ENCODE measurements at places on chromosomes 7 and 10.

DNA sequence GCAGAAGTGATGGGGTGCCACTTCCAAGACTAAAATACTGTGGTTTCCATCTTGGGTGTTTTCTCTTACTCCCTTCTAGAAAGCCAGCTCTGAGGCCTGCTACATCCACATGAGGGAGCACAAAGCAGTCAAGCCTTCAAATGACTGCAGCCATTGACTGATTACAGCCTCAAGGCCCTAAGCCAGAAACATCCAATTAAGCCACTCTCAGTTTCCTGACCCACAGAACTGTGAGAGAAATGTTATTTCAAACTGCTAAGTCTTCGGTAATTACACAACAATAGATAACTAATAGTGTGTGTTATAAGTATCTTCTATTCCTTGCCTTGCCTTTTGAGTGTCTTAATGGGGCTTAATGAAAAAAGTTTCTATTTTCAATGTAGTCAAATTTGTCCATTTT lies 24.8 kb downstream of the BRAF start:
- no peak for DNase-seq

- DNase-seq = no peak
These were observed 1088.3 kb upstream of the SORCS1 start for GRCh38 chr10:108252771-108253170.

- DNase-seq = no peak
These were observed 2.7 kb downstream of the KCNIP2 start for GRCh38 chr10:101840741-101841453.

GRCh38 chr10:118108194-118109026 lies 61.7 kb upstream of the RAB11FIP2 start:
- no peak for DNase-seq

DNA sequence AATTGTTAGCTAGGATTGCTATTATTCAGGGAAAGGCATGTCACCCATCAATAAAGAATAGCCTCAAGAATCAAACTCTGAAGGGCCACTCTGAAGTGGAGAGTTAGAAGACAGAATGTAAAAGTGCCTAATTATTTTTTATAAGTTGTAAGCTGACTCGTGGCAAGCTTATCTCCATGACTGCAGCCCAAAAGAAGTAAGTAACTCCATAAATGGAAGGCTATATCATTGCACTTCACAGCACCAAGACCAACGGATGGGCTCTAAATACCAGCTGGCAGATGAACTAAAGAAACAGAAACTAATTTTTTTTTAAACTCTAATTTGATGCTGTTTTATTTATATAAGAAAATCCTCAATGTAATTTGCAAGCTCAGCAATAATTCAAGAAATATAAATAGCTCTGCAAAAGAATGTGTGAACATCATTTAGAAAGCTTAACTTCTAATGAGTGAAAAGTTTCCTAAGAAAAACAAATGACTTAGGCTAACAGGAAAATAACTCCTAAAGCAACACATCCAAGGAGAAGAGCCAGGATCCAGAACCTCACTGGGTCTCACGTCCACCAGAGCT lies 165.5 kb downstream of the SNX13 start:
- DNase-seq = no peak

GRCh38 chr7:80335511-80336231 lies 176.2 kb downstream of the GNAT3 start:
- DNase-seq = no peak

GRCh38 chr10:117936141-117936540 lies 110.6 kb downstream of the RAB11FIP2 start:
- DNase-seq = no peak

DNA sequence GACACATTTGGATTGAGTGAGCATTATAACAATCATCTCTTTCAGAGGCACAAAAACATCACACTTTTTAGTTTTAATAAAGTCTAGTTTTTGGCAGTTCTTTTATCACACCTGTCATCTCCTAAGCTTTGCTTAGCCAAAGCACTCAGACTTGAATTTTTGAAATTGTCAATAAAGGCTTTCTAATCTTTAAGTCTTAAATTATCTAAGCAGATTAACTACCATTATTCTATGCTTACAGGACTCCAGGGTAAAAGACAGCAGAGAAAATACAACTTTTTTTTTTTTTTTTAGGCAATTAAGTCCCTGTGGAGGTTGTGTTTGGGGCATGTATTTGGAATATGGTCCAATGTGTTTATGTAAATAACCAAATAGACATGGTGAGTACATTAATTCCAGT lies 17.6 kb upstream of the DLX6 start:
- no peak for DNase-seq

DNA sequence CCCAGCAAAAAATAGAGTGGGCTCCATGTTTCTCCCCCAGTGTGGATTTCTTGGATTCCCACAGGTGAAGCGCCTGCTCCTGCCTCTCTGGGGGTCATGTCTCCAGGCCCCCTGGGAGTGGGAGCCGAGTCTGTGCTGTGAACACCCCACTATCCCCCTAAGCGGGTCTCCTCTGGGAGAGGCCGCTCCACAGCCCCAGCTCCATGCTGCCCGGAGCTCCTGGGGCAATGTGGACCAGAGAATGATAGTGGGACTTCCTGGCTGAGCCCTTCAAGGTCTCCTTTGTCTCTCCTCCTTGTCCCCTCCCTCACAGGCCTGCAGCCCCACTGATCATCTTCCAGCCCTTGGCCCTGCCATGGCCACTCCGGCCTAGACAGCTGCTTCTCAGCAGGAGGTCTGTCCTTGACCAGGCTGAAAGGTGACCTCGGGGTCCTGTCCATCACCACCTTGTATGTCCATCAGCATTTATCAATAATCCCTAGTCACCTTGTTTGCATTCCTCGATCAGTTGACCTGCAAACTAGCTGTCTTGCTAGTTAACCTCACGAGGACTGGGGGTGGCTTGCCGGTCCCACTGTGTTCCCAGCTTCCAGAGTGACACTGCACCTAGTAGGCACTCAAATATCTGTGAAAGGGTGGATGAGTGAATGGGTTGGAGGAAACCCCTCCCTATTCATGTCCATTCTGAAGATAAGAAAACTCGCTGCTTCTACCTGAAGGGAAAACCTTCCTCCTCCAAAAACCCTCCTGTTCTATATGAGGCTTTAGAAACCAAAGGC lies 776 bp upstream of the CALML3 start:
- DNase-seq = no peak

DNA sequence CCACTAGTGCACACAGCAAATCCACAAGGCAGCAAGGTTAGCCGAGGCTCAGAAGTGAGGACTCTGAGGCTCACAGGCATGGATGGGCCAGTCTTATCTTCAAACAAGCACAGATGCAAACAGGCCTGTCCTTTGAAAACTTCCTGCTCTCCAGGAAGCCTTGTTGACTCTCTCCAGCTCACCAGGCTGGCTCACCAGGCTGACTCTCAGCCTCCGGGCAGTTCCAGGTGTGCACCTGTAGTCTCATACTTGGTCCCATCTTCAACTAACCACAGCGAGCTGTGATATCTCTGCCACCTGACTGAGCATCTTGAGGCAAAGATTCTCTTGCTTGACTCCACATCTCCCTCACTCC lies 173.9 kb upstream of the ZMIZ1 start:
- DNase-seq = no peak

- no peak for DNase-seq
These were observed 40.9 kb downstream of the FHIP2A start for GRCh38 chr10:114862456-114862855.

DNA sequence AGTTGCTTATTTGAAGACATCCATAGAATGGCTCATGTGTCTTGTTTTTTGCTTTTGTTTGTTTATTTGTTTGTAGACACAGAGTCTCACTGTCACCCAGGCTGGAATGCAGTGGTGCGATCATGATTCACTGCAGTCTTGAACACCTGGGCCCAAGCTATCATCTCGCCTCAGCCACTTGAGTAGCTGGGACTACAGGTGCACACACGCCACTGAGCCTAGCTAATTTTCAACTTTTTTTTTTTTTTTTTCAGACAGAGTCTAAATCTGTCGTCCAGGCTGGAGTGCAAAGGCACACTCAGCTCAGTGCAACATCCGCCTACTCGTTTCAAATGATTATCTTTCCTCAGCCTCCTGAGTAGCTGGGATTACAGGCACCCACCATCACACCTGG lies 83.3 kb upstream of the KLF6 start:
- DNase-seq = no peak

- no peak for DNase-seq
These were observed 10.7 kb downstream of the PSAP start for GRCh38 chr10:71840177-71840957.

DNA sequence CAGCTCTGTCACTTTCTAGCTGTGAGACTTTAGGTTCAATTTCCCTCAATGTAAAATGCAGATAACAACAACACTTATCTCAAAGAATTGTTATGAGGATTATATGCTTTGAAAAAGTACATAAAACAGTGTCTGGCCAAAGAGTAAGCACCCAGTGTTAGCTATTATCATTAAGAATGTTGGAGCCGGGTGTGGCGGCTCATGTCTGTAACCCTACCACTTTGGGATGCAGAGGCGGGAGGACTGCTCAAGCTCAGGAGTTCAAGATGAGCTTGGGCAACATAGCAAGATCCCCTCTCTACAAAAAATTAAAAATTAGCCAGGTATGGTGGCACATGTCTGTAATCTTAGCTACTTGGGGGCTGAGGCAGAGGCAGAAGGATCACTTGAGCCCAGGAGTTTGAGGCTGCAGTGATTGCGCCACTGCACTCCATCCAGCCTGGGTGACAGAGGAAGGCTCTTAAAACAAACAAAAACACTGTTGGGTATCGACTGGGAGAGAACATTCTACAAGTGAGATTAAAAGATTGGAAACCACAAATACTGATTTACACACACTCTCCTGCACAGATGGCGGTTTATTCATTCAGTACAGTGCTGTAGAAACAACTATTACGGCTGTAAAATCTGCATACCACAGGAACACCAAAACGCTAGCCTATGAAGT lies 107.3 kb downstream of the PROSER2 start:
- no peak for DNase-seq

GRCh38 chr10:113431398-113432160 lies 121.3 kb upstream of the HABP2 start:
- no peak for DNase-seq

GRCh38 chr10:51367127-51367526 lies 292.8 kb downstream of the PRKG1 start:
- no peak for DNase-seq

DNA sequence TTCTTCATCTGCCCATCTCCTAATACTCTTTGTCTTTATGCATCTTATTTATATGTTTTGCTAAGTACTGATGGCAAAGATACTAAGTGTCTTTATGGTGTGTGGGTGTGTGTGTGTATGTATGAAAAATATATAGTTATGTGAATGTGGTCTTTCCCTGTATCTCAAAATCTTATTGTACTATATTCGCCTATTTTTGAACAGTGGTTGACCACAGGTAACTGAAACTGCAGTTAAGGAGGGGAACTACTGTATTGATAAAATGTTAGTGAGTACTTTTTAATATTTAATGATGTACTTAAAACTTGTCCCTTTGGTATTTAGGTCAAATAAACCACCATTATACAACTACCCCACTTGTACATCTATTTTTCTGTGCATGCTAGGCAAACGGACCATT lies 85.9 kb downstream of the ADD3 start:
- DNase-seq = no peak

DNA sequence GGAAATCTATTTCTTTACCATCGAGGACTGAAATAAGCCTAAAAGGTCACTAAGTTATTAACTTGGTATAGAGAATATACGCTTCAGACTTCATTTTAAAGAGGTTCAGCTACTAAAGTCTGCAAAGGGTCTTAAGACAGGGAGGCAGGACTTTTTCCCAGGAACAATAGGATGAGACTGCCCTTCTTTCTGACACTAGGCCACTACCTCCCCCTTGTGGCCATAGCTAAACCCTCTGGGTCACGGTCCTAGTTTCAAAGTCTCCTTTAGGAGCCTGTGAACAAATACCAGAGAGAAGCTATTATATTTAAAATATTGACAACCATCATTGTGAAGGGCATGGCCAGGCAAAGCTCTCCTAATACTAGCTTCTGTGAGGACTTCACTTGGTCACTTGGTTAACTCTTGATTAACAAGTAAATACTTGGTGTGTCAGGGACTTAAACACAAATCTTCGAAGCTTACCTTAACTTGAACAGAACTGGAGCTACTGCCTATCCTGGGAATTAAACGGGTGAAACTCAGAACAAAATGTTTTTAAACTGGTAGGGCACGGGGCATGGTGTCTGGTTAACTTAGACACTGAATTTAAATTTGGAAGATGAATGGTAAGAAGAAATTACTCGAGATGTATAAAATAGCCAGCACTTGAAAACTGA lies 75.6 kb downstream of the CCDC6 start:
- DNase-seq = no peak

DNA sequence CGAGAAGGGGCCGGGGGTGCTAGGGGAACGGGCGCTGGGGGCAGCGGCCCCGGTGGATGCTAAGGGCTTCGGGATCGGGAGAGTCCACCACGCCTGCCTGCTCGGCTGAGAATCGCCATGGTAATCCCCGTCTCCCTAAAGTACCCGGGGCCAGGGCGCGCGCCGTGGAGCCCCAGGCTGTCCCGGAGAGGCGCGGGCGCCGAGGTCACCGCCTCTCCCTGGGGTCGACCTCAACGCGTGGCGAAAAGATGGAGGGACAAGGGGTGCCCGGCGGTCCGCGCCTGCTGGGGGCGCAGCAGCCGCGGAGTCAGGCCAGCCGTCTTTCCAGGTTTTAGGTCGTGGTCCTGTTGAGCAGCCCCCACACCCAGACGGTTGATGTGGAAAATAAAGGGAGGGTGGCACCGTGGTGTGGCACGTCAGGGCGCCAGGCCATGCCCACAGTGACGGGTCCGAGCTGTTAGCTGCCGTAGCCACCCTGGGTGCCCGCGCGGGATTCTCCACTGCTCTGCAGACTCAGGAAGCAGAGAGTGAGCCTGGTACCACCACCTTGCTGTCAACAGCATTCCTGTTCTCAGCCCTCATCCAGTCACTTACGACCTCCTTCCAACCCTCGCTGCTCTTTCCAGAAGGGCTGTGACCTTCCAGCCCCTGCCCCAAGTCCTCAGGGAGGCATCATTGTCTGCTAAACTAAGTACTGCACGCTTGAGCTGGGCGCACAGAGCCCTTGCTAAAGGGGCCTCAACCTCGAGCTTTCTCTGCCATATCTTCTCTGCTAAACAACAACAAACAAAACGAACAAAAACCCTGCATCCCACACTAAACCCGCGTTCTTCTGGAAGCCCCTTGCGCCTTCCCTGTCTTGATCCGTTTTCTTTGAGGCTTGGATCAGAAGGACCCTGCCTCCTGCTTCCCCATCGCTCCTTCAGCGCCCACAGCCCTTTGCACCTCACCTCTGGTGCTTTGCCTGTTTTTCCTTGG lies 666 bp downstream of the SMKR1 start:
- DNase-seq = no peak

DNA sequence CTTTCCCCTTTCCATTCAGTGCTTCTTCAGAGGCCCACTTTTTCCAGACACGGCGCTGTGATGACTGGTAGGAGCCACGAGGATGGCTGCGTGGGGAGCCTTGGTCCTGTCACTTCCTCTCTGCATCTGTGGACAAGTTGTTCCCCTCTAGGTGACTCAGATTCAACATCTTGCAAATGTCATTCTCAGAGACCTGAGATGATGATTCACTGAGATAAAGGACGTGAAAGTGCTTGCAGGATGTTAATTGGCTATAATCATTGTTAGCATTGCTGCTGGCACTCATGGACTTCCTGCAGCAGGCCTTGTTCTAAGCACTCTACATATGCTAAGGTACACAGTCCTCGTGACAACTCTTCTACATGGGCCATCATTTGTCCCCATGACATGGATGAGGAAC lies 489.8 kb upstream of the ZMIZ1 start:
- DNase-seq = no peak

Data from activated CD8-positive, alpha-beta memory T cell treated with anti-CD3 and anti-CD28 coated beads for 1 hour (primary cell).